Pancreas (tissue), 10 donors: ENCODE measurements at places on chromosomes 2 and 18. TPM values are rescaled to one million over a fixed set of nuclear protein-coding genes. Genes with fewer than 3 reads are reported as not detected.
A peak's percentile ranks its signal among the peaks of the same experiment; 100 is the strongest.

Gene SERPINB5
- polyA plus RNA-seq: not detected

Gene TUBA3D
- polyA plus RNA-seq: 0.12 TPM

DNA sequence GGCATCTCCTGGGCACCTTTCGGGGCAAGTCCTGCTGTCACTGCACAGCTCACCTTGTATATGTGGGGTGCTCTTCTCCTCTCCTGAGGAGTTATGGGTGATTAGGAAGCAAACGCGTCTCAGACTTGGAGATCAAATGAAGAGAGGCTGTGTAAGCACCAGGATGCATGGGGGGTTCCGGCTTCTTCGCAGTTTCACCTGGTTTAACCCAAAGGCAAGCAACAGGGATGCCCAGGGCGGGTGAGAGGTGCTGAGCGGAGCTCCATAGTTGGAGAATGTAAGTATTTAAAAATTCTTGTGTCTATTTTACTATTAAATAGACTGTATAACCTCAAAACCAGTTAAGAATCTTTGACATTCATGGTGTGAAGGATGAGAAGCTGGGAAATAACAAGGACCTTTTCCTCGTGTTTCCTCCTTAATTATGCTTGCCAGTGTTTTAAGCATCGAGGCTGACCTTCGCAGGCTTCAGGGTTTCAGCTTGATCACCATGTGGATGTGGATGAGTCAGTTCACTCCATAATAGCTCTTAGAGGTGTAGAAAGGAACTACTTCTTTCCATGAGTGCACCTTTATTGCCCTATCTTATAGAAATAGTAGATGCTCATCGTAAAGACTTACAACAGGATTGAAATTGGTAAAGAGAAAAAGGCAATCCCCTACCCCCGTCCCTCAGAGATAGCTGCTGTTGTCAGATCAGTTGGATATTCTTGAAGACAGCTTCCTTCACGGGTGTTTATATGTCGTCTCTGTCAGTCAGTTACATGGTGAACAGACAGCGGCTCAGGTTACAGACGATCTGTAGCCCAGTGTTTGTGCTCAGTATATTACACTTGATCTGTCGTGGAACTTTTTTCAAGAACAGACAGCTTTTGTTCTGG lies 201.1 kb downstream of the AGAP1 start:
- H3K36me3 ChIP-seq: no peaks in the 10 kb centered on the region
- H3K4me3 ChIP-seq: no peak overlapping the region
- no peaks in the 10 kb centered on the region for H3K27me3 ChIP-seq
- H3K4me1 ChIP-seq: no peaks in the 10 kb centered on the region

Gene MEIS1
- 41.3 TPM for polyA plus RNA-seq

GRCh38 chr2:201219328-201220096 lies 36.6 kb downstream of the CASP10 start:
- no peaks in the 10 kb centered on the region for H3K36me3 ChIP-seq
- DNase-seq: no peak
- H3K4me3 ChIP-seq: no peak overlapping the region
- H3K27me3 ChIP-seq: no peaks in the 10 kb centered on the region
- H3K4me1 ChIP-seq: peaks cover 13% of the 10 kb centered on the region
- H3K27ac ChIP-seq: peak overlapping the region; percentile 23

Gene MYO5B
- 8.0 TPM for polyA plus RNA-seq

DNA sequence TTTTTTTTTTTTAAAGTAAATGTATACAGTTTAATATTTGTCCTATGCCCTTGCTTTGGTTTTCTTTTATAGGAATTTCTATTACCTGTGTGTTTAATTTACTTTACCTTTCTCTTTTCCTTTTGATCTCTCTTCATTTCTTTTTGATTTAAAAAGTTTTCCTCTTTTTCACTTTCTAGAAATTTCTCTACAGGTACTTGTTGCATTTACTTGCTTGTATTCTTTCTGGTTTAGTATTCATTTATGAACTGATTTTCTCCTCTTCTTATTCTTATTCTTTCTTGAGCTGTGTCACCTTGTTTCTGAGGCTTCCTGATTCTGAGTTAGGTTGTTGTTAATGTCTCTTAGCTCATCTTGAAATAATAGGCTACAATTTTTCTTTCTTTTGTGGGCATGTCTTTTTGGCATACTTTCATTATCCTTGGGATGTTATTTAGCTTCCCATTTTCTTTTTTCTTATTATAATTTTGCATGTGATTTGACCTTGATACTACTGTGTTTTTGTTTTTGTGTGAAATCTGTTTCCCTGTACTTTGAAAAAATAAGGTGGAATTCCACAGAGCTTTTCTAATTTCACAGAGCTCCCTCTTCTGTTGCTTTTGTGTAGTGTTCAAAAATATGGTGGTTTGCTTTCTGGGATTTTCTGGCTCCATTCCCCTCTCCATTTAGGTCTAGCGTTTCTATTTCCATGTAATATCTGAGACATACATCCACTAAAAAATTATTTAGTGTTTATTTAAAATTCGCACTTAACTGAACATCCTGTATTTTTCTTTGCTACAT lies 25.5 kb upstream of the ALMS1 start:
- no peak for DNase-seq
- no peak overlapping the region for H3K27ac ChIP-seq
- no peaks in the 10 kb centered on the region for H3K36me3 ChIP-seq

GRCh38 chr2:71878626-71879508 lies 268.8 kb downstream of the CYP26B1 start:
- H3K36me3 ChIP-seq: no peaks in the 10 kb centered on the region
- no peak overlapping the region for H3K4me3 ChIP-seq
- H3K27me3 ChIP-seq: no peaks in the 10 kb centered on the region
- no peaks in the 10 kb centered on the region for H3K4me1 ChIP-seq
- no peak for DNase-seq

DNA sequence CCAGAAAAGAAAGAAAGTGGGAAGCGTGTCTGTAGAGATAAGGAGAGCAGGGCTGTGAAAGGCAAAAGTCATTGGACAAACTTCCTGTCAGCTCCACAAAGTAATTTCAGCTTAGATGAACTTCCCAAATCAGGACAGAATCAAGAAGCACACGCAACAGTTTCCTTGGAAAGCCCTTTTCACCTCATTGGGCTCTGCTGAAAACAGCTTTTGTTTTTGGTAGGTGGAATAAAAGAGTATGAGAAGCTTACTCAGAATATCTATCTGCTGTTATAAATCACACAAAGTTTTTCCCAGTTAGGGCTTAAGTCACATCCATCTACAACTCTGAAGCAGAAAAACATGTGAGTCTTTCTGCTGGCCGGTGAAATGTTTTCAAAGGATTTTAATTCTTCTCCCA lies 42.4 kb upstream of the EFEMP1 start:
- H3K36me3 ChIP-seq: no peaks in the 10 kb centered on the region
- no peaks in the 10 kb centered on the region for H3K27me3 ChIP-seq
- no peak for DNase-seq
- no peak overlapping the region for H3K27ac ChIP-seq
- no peak overlapping the region for H3K4me3 ChIP-seq
- peaks cover 16% of the 10 kb centered on the region for H3K4me1 ChIP-seq

DNA sequence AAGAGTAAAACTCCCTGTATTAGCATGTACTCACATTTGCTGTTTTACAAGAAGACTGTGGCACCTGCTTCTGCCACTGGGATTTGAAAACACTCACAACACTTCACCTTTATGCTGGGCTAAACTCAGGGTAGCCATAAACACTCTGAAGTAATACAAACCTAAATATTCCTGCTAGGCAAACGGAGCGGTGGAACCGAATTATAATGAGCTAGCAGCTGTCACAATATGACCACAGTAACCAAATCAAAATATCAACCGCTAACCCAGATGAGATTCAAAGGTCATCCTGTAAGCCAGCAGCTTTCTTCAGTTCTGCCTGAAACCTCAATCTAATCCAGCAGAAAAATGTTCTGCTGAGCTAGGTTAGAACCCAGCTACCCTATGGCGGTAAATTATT lies 132.1 kb downstream of the TCF4 start:
- no peaks in the 10 kb centered on the region for H3K36me3 ChIP-seq
- DNase-seq: no peak
- no peak overlapping the region for H3K27ac ChIP-seq
- H3K4me3 ChIP-seq: no peak overlapping the region

DNA sequence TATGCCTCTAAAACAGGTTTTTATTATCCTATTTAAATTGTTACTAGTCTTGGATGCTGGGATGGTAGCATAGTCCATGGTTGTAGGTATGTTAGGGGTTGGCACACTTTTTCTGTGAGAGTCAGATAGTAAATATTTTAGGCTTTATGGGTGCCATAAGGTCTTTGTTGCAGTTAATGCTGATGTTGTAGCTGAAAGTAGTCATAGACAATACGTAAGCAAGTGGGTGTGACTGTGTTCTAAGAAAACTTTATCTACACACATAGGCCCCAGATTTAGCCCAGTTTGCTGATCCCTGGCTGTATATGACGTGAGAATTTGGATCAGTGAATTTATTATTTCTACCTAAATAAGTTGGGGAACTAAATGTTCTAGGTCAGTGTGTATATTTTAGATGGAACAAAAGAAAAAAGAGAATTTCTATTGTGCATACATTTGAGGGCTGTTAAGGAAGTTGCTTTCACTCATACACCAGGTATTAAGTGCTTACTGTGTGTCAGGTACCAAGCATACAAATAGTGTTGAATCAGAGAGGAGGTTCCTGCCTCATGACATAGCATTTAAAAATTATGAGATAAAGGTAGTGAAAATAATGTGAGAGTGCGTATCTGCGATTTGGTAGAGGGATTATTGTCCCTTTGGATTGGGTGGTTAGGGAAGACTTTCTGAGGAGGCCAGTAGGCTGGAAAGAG lies 39.4 kb downstream of the AGFG1 start:
- peaks cover 23% of the 10 kb centered on the region for H3K4me1 ChIP-seq
- H3K36me3 ChIP-seq: no peaks in the 10 kb centered on the region
- H3K27me3 ChIP-seq: no peaks in the 10 kb centered on the region
- no peak overlapping the region for H3K4me3 ChIP-seq
- no peak for DNase-seq
- no peak overlapping the region for H3K27ac ChIP-seq

Gene CD226
- polyA plus RNA-seq: 0.19 TPM
